ENCODE measurements at places on chromosomes 6 and 20.

GRCh38 chr6:29510202-29510601, 22.4 kb upstream of the MAS1L start:
- no peak for DNase-seq

DNA sequence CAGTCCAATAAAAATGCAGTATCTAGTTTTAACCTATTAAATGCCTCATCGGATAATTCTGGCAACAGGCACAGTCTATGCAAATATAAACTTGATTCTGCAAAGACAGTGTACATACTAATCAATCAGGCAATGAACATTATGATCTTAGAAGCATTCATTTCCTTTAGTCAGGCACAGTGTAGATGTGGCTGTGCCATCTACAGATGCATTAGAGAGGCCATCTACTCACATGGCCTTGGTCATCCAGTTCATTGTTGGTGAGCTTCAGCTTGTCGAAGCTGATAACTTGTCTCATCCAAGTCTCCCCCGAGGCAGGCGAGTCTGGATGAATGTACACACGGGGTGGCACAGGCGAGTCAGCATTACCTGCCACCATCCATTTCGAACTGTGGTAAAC, 7.9 kb downstream of the TBX18 start:
- DNase-seq = no peak

DNA sequence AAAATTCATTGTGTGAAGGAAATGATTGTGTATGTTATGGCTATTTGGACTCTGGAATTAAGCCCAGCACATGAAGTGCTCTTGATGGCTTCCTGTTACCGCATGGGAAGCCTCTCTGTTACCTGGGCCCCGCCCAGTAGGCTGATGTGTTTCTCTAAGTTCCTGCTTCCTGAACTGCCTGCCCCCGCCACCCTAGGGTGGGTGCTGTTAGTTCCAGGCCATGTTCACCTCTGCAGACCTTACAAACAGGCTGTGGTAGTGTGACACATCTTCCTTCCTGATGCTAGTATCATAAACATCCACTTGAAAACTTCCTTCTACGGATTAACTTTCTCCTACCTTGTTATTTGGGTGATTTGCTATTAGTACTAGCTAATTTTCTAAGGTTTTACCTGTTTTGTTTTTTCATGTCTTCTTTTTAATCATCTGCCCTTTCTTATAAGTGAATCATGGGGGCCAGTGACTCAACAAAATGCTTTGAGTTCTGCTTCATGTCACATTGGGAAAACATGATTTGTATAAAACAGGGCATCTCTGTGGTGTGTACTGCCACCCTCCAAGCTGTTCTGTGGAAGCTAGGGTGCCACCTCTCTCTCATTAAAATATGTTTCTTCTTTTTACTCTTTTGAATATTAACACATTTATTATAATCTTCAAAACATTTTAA, 40.6 kb downstream of the SH3BGRL2 start:
- DNase-seq = peak; percentile 23

DNA sequence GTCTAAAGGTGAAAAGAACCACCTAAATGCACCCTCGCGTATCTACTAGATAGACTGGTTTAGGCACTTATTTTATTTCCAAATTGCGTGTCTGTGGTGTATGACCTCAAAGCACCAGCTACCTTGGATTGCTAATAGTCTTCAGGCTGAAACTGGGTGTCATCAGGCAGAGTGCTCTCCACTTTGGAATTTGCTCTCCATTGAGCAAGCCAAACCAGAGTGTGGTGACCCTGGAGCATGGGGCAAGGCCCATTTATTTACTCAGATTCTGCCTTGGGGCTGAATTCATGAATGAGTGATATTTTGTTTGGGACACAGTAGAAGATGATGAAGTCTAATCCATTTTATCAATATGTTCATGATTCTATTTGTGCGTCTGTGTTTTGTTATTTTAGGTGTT, 812.8 kb upstream of the SLC35B3 start:
- DNase-seq = no peak

GRCh38 chr6:148306286-148306685, 36.4 kb upstream of the SASH1 start:
- no peak for DNase-seq

DNA sequence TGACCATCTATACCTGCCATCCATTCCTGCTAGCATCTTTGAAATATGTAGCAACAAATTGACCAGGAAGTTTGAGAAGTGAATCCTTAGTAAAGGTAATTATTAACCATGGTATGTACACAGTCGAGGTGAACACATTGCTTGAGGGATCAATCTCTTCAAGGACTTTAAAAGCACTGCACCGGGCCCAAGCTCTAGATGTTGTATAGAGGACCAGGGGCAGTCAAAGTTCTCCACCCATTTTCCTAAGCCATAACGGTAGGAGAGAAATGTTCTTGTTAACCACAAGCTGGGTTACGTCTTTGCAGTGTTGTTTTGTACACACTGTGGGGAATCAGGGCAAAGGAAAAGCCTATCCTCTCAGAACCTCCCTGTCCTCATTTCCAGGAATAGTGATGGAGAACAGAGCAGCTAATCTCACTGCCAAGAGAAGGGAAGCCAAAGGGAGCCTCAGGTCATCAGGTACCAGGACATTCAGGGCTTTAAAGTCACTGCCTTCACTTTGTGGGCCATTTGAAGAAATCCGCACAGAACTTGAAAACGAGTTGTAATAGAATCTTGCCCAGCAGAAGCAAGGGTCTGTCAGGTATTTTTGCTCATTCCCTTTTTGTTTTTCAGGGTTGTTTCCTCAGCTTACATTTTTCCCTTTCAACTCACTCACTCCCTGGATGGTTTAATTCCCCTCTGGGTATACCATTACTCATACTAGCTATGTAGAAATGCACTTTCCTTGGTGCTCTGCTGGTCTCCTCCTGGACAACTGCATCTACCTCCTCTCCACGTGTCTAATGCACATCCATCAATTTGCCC, 5.3 kb upstream of the PM20D2 start:
- DNase-seq = no peak

GRCh38 chr20:33769043-33769442, 37.2 kb downstream of the ZNF341 start:
- no peak for DNase-seq

DNA sequence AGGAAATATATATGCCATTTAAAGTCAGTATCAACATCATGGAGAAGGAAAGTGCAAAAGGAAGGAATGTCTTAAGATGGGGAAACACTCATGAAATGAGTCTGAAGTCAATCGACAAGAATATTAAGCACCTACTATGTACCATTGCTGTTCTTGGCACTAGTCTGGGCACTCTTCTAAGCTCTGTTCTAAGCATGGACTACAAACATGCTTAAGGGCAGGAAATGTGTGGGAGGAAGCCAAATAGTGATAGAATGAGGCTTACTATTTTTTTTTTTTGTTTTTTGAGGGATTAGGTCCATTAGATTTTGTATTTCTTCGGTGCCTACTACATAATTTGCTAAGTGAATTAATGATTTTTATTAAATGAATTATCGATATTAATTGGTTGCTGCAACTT, 83.8 kb upstream of the SUPT3H start:
- DNase-seq = no peak

GRCh38 chr20:48181261-48181935, 396.1 kb upstream of the SULF2 start:
- no peak for DNase-seq

GRCh38 chr6:110188791-110189190, 8.6 kb downstream of the CDC40 start:
- no peak for DNase-seq

GRCh38 chr6:32941214-32941768, 463 bp upstream of the HLA-DMB start:
- peak; percentile 60 for DNase-seq

DNA sequence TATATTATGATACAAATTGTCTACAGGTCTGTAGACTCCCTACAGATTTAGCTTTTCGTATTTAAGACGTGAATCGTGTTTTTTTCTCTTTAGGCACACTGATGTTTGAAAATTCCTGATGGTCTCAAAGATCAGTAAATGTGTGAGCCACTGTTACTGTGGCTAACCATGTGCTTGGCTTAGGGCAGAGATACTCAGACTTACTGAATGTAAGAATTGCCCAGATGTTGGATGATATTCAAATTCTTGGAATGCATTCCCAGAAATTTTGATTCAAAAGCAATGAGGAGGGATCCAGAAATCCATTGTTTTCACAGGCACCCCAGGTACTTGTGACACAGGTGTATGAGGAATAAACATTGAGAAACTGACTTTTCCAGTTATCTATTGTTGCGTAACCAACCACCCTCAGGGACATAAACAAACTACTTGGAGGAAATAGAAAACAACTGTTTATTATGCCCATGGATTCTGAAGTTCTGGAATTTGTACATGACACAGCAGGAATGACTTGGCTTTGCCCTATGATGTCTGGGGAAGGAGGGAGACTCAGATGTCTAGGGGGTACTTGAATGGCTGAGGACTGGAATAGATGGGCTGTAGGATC, 339.6 kb upstream of the CITED2 start:
- DNase-seq = no peak

DNA sequence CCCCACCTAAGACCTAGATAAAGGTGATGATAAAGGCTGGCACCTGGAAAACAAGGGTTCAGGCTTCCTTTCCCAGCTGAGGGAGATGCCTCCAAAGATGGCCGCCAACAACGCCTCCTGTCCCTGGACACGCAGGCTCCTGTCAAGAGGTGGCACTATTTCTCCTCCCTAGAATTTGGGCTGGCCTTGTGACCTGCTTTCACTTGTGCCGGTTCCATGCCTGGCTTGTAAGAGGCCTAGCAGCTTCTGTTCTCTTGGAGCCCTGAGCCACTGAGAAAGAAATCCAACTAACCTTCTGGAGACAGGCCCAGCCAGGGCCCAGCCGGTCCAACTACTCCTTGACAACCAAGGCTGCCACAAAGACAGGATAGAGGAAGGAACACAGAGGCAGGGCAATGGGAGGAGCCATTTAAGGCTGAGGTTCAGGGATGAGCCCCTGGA, 60.2 kb upstream of the RALY start:
- peak; percentile 58 for DNase-seq

DNA sequence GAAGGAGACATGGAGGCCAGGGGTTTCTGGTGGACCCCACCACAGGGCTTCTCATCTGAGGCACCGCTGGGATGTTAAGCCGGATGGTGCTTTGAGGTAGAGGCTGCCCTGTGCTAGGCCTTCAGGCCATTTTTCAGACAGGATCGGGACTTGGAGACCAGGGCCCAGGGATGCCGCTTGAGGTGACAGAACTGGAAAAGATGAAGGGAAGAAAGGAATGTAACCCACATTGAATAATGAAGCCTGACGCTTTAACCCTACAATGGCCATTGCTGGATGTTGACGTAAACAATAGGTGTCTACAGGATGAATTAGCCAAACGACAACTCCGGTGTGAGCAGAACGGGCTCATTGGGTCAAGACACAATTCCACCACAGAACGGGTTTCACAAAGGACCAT, 62.5 kb downstream of the CEBPB start:
- DNase-seq = no peak

GRCh38 chr6:168022488-168023321, 25.2 kb downstream of the KIF25 start:
- no peak for DNase-seq

- no peak for DNase-seq
Observed at GRCh38 chr20:49501917-49502316, 19.4 kb upstream of the KCNB1 start.

DNA sequence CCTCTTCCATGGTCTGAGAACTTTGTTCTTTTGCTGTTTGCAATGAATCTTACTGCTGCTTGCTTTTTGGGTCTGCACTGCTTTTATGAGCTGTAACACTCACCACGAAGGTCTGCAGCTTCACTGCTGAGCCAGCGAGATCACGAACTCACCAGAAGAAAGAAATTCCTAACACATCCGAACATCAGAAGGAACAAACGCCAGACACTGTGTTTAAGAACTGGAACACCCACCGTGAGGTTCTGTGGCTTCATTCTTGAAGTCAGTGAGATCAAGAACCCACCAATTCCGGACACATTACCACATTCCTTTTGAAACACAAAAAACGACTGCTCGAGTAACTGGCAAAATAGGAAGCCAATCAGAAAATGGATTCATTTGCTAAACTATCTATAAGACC, 471.8 kb downstream of the TFAP2A start:
- no peak for DNase-seq

DNA sequence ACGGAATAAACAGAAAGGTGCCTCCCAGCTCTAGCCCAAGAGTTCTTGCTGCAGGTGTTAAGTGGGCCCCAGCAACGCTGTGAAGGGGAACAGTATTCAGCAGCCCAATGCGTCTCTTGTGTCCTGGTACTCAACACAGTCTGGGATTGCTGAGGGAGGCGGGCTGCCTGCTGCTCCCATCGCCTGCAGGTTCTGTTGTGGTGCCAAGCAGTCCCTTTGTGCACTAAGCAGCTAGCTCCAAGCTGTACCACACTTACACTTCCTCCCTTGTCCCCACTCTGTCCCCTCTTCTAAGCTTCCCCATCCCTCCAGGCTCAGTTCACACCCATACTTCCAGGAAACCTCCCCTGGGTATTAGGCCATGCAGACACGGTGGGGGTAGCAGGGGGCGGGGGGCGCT, 92.7 kb downstream of the AGPAT4 start:
- DNase-seq = no peak

DNA sequence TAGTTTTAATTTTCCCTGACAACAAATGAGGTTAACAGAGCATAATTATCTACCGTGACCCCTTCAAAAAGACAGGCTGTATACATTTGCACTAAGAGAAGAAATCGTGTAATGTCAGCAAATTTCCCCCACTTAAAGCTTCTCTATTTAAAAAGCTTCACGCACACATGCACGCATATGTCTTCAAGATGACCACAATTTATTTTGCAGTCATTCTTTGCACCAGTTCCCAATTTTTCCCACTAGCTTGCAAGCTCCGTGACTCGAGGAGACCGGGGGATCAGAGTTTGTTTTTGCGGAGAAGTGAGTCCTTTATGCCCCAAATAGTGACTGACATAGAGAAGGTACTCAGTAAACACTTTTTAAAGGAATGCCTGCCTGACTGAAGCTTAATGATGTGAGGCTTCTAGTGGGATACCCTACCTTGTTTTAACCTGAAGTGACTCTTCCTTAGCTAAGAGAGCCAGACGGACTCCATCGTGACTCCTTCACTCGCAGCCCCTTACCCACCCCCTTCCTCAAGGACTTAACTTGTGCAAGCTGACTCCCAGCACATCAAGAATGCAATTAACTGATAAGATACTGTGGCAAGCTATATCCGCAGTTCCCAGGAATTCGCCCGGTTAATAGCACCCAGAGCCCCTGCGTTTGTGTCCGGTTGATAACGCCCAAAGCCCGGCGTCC, 9.3 kb upstream of the NQO2 start:
- DNase-seq = no peak

DNA sequence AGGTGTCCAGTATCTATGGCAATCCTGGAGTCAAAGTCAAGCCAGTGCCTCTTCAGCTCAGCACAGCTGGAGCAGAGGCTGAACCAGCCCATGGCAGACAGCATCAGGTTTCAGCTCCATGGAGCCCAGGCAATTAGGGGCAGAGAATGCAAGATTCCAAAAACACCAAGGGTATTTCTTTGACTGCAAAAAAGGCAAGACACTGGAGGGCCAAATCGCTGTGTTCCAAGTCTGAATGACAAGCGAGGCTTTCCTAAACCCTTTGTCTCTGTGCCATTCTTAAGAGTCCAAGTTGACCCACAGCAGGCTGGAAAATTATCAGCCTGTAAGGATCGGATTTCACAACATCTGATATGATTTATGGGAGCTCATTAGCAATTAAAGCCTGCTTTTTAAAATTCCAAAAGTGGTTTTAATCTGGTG, 49.7 kb upstream of the TGM3 start:
- no peak for DNase-seq
